Small intestine (tissue), 16 donors: ENCODE measurements at places on chromosomes 7 and 10.
A peak's percentile ranks its signal among the peaks of the same experiment; 100 is the strongest.

GRCh38 chr7:72925546-72926120 lies 738 bp downstream of the POM121 start:
- no peak for DNase-seq

DNA sequence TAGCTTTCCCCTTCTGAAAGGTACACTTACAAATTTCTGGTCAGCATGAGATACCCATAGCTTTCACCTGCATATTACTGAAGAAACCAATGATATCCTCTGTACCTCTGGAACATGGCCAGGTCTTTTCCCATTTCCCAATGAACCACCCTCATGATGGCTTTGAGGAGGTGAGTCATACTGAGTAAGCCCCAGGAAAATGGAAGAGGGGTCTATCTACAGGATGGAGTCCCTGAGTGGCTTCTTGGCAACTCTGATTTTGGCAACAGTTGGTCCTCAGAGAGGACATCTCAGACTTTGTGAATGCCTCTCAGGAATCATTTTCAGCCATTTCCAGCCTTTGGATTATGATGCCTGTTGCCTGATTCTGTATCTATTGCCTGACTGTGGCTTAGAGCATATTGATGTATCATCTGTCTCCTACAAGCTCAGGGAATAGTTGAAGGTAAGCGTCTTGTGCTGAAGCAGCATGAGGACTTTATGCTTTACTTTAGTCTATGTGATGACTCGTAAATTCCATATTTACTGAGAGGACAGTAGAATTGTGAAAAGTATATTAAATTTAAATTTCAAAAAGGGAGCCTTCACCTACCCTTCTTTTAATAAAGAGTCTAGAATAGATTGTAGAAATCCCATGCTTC lies 84.7 kb upstream of the DKK1 start:
- DNase-seq: no peak

GRCh38 chr7:30682212-30683083 lies at the start of gene CRHR2:
Gene CRHR2, minus strand, starts transcription at chr7:30682456. Its CDS starts 176 bp downstream, at chr7:30682280.
- peak; percentile 57 for DNase-seq

GRCh38 chr7:2967253-2967652 lies 76.4 kb downstream of the CARD11 start:
- DNase-seq: no peak

- DNase-seq: no peak
Measured at GRCh38 chr7:144775749-144776148, 60.1 kb downstream of the TPK1 start.

DNA sequence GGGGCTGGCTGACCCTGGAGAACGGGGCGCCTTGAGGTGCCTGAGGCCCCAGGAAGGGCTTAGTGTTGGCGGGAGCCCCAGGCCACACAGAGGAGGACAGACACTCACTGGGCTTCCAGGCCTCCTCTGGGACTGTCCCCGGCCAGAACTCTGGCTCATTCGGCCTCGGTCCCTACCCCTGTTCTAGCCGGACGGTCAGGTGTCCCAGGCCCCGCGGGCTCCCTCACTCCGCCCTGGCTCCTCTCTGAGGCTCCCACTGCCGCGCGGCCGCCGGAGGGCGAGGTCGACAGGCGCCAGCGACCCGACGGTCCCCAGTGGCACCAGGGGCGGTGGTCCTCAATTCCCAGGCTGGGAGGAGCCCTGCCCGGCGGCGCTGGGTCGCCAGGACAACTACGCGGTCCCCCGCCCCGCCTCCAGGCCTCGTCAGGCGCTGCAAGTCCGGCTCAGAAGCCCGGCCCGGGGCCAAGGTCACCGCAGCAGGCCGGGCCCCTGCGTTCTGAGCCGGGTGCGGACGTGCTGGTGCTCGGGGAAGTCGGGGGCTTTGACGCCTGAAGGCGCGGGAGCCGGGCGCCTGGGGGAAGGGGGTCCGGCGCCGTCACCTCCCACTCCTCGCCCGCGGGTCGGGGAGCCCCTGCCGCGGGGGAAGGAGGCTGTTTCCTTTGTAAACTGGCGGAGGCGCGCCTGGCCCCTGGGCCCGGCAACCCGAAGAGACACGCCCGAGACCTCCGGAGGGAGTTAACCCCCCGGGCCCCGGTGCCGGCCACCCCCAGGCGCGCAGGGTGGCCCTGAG lies 1.1 kb upstream of the PWWP2B start:
- DNase-seq: peak; percentile 63
